ENCODE measurements at places on chromosomes 5 and 9.

DNA sequence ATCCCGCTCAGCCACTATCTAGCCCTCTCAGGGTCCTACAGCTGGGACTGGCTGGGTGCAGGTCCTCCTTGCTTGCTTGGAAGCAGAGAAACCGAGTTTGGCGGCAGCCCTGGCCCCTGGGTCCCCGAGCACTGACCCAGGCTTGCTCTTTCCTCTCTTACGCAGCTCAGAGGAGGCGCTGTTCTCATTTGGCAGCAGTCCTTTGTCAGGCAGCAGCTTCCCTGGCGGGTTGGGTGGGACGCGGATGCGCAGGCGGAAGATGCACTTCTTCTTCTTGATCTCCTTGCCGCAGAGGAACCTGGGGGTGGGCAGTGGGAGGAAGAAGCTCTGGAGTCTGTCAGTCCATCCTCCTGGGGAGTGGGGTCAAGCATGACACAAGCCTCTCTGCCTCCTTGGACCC lies 14.5 kb downstream of the PHF19 start:
- no peak for DNase-seq

DNA sequence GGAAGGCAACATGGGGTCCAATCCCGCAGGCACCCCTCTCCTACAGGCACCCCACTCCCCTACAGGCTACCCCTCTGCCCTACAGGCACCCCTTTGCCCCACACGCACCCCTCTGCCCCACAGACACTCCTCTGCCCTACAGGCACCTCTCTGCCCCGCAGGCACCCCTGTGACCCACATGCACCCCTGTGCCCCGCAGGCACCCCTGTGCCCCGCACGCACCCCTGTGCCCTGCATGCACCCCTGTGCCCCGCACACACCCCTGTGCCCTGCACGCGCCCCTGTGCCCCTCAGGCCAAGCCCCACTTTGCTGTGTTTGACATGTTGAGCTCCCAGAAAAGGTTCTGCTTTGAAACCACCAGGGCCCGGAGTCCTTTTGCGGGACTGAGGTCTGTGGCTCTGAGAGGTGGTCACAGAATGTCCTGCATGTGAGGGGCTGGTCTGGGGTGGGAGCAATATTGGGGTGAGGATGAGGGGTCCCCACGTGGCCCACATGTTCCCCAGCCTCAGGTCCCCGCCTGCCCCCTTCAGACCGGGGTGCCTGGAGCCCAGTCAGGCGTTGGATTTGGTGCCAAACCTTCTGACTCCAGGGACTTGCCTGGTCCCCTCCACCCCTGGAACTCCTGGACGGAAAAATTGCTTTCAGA lies 616 bp upstream of the QRFP start:
- no peak for DNase-seq

- DNase-seq = no peak
Observed at GRCh38 chr5:172063463-172064235, 57.2 kb upstream of the FBXW11 start.

DNA sequence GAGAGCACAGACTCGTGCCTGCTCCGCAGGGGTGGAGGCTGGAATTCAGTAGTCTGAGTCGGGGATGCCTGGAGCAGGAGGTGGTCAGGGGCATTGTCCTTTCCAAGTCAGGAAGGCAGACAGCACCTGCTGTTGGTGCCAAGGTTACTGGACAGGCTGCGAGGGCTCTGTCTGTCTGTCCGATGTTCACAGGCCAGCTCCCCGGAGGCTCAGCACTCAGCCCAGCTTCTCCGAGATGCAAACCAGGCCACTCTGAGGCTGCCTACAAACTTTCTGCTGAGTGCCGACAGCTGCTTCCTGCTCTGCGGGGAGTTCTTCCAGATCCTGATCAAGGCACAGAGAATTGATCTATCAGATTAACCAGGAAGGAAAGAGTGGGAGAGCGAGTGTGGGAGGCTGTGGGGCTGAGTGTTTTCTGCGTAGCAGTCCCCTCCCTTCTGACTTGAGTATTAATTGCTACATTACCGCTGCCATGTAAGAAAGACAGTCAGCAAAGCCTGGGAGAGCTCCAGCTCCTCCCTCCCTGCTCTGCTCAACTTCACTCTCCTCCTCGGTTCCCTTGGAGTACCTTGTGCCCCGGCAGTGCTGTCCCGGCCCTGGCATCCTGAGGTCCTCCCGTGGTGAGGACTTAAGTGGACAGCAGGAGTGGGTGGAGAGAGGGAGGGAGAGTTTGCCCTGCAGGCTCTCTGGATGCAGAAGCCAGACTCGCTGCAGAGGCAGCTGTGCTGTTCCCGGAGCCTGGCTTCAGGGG lies 36.0 kb downstream of the KCNMB1 start:
- DNase-seq = no peak

DNA sequence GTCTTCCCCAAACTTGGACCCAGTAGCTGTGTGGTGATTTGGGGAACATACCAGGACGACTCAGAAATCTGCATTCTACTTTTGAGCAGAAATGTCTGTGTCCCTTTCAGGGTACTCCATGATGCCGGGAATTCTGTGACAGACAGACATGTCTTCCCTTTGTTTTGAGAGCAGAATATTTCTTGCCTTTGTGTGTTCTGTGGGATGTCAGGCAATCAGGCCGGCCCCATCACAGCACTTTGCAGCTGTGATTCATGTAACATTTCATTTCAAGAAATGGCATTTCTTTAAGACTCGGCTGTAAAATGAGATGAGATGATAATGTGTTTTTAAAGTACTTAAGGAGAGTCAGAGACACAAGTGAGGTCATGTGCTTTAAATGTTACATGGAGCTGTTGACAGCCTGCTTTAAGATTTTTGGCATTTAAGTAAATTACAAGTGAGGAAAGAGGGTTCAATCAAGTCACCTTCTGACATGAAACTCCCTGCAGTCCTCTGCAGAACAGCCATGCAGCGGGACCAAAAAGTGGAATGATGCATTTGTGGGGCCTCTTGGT lies 98.7 kb downstream of the SLC28A3 start:
- no peak for DNase-seq

DNA sequence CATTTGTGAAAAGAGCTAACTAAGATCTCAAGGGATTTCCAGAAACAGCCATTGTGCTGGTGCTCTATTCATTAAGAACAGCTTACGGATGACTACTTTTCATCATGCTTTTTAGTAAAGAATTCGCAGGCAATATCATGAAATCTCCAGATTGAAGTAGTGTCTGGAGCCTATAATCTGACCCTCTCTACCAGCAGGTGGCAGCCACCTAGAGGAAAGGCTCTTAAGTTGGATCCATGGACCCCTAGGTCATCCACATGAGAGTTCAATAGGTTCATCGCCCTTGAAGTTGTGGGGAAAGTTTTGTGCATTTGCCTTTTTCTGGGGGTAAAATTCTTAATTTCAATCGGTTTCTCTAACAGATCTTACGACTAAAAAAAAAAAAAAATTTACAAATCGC lies 82.3 kb downstream of the SLC1A3 start:
- DNase-seq = no peak

GRCh38 chr9:82124090-82124489 lies 135.5 kb downstream of the SPATA31D1 start:
- DNase-seq = no peak

DNA sequence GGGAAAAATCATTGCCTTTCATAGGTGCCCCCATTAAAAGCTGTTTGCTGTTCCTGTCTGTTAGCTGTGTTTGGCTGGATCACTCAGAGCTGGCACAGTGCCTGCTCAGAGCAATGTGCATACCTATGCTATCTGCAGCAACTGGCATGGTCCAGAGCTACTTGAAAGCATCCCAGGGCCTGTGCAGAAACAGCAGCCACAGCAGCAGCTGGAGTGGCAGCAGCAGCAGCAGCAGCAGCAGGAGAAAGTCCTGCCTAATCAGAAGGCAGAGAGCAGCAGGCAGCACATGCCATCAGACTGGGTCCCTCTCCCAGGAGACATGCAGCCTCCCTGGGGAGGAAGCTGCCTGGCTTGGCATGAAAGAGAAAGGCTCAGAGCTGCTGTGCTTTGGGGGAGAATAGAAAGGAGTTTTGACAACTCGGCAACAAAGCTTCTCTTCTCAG lies 243.8 kb upstream of the WWC1 start:
- DNase-seq = no peak

- peak; percentile 52 for DNase-seq
Observed at GRCh38 chr9:34253460-34253837, 74.6 kb downstream of the UBAP1 start.

DNA sequence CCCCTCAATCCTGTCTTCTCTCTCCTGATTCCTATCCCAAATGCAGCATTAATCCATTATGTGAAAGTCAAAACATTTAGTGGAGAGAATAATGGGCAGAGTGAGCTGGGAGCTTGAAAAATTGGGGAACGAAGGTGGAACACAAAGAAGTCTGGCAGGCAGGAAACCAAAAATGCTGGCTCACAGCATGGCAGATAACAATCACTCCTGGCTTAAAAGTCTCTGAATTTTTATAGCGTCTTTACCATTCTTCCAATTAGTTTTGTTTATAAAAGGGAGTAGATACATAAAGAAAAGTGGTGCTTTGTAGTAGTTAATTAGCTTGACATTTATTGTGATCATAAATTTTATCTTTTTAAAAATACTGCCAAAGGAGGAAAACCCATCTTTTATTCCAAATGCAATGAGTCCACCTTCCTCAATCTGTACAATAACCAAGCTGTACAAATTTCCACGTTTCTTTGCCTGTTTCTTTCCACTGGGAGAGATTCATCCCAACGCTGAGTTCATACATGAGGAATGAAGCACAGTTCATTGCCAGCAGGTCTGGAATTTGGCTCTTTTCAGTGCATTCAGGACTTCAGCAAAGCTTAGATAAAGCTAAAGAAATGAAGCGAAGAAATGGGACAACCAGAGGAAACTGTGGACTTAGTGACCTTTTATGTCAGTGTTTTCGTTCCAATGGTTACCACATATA lies 174.7 kb downstream of the HMHB1 start:
- DNase-seq = no peak

- DNase-seq = no peak
Observed at GRCh38 chr5:124936626-124936933, 190.1 kb upstream of the ZNF608 start.

Measured in stomach (tissue), 19 donors.